Type B pancreatic cell (in vitro differentiated cells): ENCODE measurements at places on chromosomes 13 and 19.

DNA sequence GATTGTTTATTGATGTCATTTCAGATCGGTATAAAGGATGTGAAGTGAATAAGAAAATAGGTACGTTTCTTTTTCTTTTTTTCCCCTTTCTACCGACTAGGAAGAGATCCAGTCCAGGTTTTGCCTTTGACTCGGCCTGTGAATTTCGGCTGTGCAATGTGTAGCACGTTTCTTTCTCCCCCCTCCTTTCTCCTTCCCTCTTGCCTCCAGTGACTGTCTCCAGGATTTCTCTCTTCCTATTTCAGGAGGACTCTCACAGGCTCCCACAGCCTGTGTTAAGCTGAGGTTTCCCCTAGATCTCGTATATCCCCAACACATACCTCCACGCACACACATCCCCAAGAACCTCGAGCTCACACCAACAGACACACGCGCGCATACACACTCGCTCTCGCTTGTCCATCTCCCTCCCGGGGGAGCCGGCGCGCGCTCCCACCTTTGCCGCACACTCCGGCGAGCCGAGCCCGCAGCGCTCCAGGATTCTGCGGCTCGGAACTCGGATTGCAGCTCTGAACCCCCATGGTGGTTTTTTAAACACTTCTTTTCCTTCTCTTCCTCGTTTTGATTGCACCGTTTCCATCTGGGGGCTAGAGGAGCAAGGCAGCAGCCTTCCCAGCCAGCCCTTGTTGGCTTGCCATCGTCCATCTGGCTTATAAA is at the start of gene GPC6:
Gene GPC6, plus strand, starts transcription at position 185 of the 657 bp plus-strand sequence.
- DNase-seq: no peak

- DNase-seq: no peak
Observed at GRCh38 chr13:74107598-74107997, 26.6 kb downstream of the KLF12 start.

DNA sequence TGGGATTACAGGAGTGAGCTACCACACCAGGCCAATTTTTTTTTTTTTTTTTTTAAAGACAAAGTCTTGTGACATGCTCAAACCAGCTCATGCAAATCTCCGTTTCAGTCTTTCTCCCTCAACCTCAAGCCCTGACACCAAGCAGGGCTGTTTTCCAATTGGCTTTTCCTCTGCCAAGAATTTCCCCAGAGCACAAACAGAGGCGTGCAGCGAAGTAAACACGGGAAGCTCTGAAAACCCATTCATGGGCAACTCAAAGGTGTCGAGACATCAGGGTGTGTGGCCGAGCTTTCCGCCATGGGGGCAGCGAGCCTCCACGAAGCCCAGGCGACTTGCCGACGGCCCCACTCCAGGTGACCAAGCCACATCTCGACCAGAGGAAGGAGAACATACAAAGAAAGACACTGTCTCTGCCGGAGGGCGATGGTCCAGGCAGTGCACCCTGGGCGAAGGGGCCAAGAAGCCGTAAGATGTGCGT is 70.0 kb downstream of the INSR start:
- DNase-seq: no peak

DNA sequence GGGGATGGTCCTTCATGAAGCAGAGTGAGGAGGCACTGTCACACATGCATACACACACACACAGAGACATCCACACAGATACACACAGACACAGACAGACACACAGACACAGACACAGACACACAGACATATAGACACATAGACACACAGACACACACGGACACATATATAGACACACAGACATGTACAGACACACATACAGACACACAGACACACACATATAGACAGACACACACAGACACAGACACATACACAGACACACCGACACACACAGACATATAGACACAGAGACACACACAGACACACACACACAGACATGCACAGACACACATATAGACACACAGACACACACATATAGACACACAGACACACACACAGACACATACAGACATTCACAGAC is 173.9 kb downstream of the URI1 start:
- no peak for DNase-seq

- no peak for DNase-seq
Observed at GRCh38 chr19:19568802-19569756, 31.0 kb downstream of the CILP2 start.
